ENCODE measurements at places on chromosomes 6 and 20.

- DNase-seq = no peak
These were observed 68.8 kb downstream of the EYS start for GRCh38 chr6:65638047-65638831.

GRCh38 chr20:14531786-14532185 is 194.4 kb upstream of the FLRT3 start:
- no peak for DNase-seq

GRCh38 chr6:39239527-39240154 is 10.4 kb upstream of the KCNK5 start:
- no peak for DNase-seq

GRCh38 chr6:136971609-136972008 is 49.5 kb downstream of the SLC35D3 start:
- DNase-seq = no peak

DNA sequence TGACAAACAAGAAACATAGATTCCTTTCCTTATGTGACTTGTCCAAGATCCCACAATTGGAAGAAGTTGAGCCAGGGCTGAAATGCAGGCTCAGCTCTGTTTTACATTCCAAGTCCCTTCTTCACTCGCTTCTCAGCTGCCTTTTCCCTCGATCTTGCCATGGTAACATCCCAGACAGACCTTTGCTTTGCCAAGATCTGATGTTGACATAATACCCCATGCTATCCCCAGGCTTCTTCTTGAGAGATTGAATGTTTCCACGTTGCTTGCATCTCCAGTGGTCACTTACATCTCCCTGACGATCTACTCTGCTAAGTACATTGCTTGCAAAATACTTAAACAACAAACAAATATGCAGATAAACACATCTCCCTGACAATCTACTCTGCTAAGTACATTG is 63.5 kb downstream of the TBXT start:
- DNase-seq = no peak

DNA sequence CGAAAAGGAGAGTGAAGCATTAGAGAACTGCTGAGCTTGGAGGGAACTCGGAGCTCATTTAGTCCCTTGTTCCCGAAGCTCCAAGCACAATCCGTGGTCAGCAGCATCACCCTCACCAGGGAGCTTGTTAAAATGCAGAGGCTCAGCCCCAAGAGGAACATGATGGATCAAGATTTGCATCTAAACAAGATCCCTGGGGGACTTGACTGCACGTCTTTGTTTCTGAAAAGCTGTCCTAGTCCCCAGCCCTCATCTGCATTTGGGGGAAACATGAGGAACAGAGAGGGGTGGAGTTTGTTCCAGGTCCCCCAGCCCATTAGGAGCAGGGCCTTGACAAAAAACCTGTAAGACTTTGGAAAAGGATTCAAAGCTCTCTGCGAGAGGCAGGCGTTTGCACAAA is 4.1 kb upstream of the LBP start:
- DNase-seq = no peak

DNA sequence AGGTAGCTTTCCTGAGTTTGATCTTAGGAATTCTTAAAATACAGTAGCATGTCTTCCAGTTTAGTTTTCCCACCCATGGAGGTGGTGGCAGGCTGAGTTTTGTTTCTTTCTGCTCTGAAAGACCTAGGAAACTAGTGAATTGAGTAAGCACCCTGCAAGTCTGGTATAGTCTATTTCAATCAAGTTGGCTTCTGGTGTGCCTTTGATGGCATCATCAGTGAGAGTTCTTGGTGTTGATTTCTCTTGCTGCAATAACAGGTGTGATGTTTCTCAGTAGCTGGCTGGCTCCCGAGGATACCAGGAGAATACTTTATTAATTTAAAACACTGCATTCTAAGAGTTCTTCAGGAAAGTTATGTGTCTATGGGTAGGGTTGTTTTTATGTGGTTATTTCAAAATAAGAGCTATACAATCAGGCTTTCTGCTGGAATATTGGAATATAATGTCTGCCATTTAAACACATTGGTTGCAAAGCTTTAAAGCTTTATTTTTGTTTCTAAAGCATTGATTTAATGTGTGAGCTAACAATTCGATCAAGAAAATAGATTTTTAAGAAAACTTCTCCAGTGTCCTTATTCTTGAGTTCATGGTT is 19.0 kb downstream of the VAPB start:
- DNase-seq = no peak

GRCh38 chr6:149884215-149884614 is 13.7 kb downstream of the RAET1E start:
- DNase-seq = no peak

- no peak for DNase-seq
These were observed 396.0 kb downstream of the TBC1D32 start for GRCh38 chr6:120938164-120938875.

DNA sequence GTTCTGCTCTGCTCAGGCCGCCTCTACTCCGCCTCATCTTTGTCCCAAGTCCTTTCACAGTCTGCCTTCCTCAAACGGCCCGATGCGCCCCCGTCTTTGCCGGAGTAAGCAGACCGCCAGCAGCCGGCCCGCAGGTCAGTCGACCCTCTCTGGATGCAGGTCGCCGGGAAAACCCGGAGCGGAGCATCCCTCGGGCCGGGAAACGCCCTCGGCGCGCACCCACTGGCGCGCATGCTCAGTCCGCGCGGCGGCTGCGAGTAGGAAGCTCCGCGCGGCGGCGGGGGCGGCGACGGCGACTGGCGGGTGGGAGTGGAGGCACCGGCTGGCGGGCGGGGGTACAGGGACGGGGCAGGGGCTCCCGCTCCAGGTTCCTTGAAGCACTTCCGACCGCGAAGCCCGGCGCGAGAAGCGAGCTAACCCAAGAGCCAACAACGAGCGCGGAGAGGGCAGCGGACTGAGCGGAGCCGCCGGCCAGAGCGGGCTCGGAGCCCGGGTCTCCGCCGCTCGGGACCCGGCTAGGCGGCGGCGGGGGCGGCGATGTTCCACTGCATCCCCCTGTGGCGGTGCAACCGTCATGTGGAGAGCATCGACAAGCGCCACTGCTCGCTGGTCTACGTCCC is at the start of gene LRRC1:
Gene LRRC1 (plus strand): TSS at position 286 of the 620 bp plus-strand sequence. CDS start 252 bp downstream, at position 538.
- peak; percentile 77 for DNase-seq
